Nasal cavity respiratory epithelium epithelial cell of viscerocranial mucosa (primary cell): ENCODE measurements at places on chromosomes 16 and 17. TPM values are rescaled to one million over a fixed set of nuclear protein-coding genes. Genes with fewer than 3 reads are reported as not detected.

The SLC7A6OS gene
- 16.1 and 17.0 TPM in 2 replicates for total RNA-seq

The TNK1 gene
- total RNA-seq, result 5.8 and 10.6 TPM in 2 replicates

The RUNDC3A gene
- 0.57 and 3.4 TPM in 2 replicates for total RNA-seq

The CIBAR2 gene
- total RNA-seq, result not detected in 2 replicates

The KPNB1 gene
- 275 and 323 TPM in 2 replicates for total RNA-seq

The CCL2 gene
- not detected in 2 replicates for total RNA-seq

The CNTNAP1 gene
- under 0.01 and 0.71 TPM in 2 replicates for total RNA-seq

The CCDC154 gene
- total RNA-seq, result under 0.01 and 0.57 TPM in 2 replicates

The SULT1A4 gene
- 0.34 and 0.50 TPM in 2 replicates for total RNA-seq

The CLEC19A gene
- not detected in 2 replicates for total RNA-seq

The GPR179 gene
- total RNA-seq, result under 0.01 and 0.14 TPM in 2 replicates

The CA4 gene
- total RNA-seq, result not detected in 2 replicates

The PYDC1 gene
- not detected in 2 replicates for total RNA-seq

The FOXJ1 gene
- total RNA-seq, result not detected in 2 replicates

The ACSM2A gene
- total RNA-seq, result not detected in 2 replicates

The CTF1 gene
- total RNA-seq, result 0.68 and 1.2 TPM in 2 replicates

The KCNJ2 gene
- under 0.01 and 2.7 TPM in 2 replicates for total RNA-seq

The SNTB2 gene
- 13.0 and 22.9 TPM in 2 replicates for total RNA-seq

The KCNJ18 gene
- total RNA-seq, result not detected in 2 replicates

The KIF18B gene
- under 0.01 TPM in 1 of 2 replicates, not detected in the other for total RNA-seq

The SMIM5 gene
- 0.34 and 0.93 TPM in 2 replicates for total RNA-seq

The SSTR5 gene
- not detected in 2 replicates for total RNA-seq

The TMC7 gene
- total RNA-seq, result 4.1 and 5.5 TPM in 2 replicates

The SLC43A2 gene
- 3.8 and 8.5 TPM in 2 replicates for total RNA-seq

The PHKG2 gene
- total RNA-seq, result 12.0 and 15.7 TPM in 2 replicates
